ENCODE measurements at places on chromosomes 3 and 15.

- no peak for DNase-seq
Observed at GRCh38 chr3:102174312-102174712, 260.5 kb upstream of the ZPLD1 start.

DNA sequence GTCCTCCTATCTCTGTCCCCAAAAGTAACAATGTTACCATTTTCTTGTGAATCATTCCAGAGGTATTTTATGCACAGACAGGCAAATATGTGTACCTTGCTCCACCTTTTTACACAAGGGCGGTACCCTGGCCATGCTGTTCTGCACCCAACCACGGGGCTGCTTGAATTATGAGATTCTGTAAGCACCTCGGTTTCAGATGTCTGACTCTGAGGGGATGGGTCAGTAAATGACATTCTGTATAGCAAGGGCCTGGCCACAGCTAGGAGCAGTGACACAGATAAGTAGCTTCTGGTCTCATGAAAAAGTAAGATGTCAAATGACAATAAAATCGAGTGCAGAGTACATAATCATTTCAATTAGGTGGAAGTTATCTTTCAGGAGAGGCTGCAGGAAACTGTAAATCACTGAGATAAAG lies 30.4 kb upstream of the FLNB start:
- no peak for DNase-seq

DNA sequence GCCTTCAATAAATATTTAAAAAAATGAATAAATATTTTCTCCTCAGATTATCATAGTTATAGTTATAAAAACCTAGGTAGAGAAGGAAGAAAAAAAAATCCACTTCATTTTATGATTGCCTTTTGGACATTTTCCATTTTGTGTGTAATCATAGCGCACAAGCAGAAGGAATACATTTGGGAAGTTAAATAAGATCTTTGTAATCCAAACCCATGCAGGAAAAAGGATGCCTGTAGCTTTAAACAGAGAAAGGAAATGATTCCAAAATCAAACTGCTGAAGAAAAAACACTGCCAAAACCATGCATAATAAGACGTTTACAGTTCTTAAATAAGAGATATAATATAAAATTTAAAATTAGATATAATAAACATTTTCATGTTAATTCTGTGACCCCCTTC lies 7.4 kb upstream of the CCDC54 start:
- DNase-seq, result no peak

DNA sequence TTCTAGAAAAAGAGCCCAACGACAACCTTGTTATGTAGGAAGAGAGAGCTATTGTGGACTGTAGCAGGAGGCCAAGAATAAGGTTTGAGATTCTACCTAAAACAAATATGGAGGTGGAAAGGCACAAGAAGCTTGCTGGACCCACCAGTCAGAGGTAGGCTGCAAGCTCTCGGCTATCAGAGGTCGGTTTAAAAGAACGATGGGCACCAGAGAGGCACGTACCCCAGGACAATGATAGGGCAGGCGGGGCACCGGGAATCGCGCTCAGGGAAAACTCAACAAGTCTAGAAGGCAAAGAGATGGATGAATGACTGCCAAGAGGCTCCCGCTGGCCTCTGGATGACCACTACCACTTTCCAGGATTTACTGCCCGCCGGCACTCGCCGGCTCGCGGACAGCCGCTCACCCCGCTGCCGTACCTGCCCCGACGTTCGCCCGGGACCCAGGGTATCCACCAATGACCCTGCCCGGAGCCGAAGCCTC lies 1.1 kb downstream of the HDGFL3 start:
- DNase-seq, result no peak

GRCh38 chr3:46565077-46565476 lies 1.0 kb downstream of the LRRC2 start:
- DNase-seq, result no peak

DNA sequence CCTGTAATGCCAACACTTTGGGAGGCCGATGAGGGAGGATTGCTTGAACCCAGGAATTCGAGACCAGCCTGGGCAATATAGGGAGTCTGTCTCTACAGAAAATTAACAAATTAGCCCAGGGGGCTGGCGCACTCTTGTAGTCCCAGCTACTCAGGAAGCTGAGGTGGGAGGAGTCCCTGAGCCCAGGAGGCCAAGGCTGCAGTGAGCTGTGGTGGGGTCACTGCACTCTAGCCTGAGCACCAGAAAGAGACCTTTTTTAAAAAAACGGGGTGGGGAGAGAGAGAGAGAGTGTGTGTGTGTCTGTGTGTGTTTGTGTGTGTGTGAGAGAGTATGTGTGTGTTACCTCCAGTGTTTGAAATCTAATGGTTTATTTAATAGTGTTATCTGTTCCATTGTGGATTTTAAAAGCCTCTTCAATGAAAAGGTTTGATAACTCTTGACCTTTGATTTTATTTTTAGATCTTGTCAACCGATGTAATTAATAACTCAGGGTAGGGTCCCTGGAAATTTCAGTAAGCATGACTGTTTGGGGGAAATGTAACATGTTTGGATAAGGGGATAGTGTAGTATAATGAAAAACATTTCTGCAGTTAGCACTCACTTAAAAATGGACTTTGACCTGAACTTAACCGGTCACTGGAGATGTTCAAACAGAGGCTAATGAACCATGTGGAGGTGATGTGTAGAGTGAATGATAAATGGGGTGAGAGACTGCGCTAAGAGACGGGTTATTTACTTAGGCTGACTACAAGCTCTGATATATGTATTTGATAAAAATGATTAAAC lies 29.7 kb downstream of the LRCH3 start:
- no peak for DNase-seq

GRCh38 chr3:175378348-175378747 lies 519.2 kb downstream of the NAALADL2 start:
- no peak for DNase-seq

- no peak for DNase-seq
Observed at GRCh38 chr15:58506783-58507668, 75.2 kb downstream of the LIPC start.

GRCh38 chr3:18194431-18194830 lies 230.7 kb downstream of the SATB1 start:
- no peak for DNase-seq

GRCh38 chr3:124701687-124702086 lies 28.6 kb upstream of the UMPS start:
- no peak for DNase-seq

DNA sequence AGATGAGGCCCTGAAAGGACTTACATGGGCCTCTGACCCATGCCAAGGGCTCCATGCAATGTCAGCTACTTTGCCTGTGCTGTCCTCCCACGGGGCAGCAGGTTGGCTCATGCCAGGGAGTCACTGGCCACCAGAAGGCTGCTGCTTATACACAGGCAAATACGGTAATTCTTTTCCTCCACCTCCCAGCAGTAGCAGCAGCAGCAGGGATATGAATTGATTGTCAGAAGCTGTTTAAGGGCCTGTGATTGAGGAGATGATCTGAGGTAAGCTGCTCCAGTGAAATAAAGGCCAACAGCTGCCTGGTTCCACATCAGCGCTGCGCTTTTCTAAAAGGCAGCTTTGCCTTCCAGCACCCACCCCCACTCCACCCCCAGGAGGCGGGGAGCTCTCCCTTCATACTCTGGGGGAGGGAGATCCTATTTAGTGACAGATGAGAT lies 250.5 kb downstream of the SHQ1 start:
- no peak for DNase-seq
